ENCODE measurements at places on chromosomes 12 and 14.

- no peak overlapping the region for H3K27ac ChIP-seq
- H3K36me3 ChIP-seq, result no peaks in the 10 kb centered on the region
These were observed 21.4 kb downstream of the SMOC1 start for GRCh38 chr14:69900603-69901002.

DNA sequence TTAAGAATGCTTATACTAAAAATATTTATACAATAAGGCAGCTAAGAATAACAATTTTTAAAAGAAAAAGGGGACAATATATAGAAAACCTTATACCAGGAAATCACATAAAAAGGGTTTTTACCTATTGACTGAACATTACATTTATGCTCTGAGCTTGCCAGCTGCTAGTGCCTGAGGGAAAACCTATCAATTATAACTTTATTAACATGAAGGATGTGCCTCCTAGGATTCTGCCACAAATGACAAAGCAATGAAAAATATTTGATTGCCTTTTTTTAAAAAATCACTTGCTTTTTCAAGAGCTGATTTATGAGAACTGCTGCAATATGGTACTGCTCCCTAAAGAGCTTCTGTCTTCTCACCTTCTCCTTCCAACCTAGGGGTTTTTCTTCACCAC, 185.7 kb downstream of the RIMBP2 start:
- no peak overlapping the region for H3K4me3 ChIP-seq
- no peak overlapping the region for H3K27ac ChIP-seq
- no peaks in the 10 kb centered on the region for H3K4me1 ChIP-seq
- H3K27me3 ChIP-seq, result no peaks in the 10 kb centered on the region

- DNase-seq, result no peak
- H3K27ac ChIP-seq, result no peak overlapping the region
- H3K4me3 ChIP-seq, result no peak overlapping the region
- no peaks in the 10 kb centered on the region for H3K36me3 ChIP-seq
- no peaks in the 10 kb centered on the region for H3K27me3 ChIP-seq
These were observed 290.8 kb downstream of the RPAP3 start for GRCh38 chr12:47415054-47415453.

DNA sequence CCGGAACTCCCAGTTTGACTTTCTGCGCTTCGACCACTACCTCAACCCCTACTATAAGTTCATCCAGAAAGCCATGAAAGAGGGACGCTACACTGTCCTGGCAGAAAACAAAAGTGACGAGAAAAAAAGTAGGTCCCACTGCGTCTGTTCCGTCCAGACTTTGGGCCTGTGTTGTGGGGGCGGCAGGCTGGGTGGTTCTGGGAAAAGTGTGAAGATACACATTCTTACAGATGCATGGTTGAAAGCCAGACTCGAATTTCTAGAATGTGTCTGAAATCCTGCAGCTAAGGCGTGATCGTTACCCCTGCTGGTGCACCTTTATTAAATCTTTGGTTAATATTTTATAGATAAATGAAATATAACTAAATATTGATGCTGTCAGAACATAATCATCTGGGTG, 14.6 kb downstream of the SFSWAP start:
- H3K4me3 ChIP-seq, result no peak overlapping the region
- no peaks in the 10 kb centered on the region for H3K27me3 ChIP-seq
- no peaks in the 10 kb centered on the region for H3K4me1 ChIP-seq
- no peak overlapping the region for H3K27ac ChIP-seq
- no peak for DNase-seq
- peaks cover 4% of the 10 kb centered on the region for H3K36me3 ChIP-seq

DNA sequence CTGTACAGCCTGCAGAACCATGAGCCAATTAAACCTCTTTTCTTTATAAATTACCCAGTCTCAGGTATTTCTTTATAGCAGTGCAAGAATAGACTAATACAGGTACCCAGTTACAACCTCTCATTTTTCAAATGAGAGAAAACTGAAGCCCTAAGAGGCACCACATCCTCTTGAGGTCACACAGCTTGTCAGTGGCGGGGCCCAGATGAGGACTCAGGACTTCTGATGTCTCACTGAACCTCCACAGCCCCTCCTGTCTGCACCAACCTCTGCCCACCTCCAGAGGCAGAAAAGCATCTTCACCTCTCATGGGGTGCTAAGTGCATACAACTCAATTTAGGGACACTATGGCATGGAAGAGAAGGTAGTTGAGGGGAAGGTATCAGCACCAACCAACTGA, 120.7 kb downstream of the CRACR2A start:
- no peak for DNase-seq
- H3K4me3 ChIP-seq, result no peak overlapping the region
- no peak overlapping the region for H3K27ac ChIP-seq
- no peaks in the 10 kb centered on the region for H3K4me1 ChIP-seq
- no peaks in the 10 kb centered on the region for H3K27me3 ChIP-seq

DNA sequence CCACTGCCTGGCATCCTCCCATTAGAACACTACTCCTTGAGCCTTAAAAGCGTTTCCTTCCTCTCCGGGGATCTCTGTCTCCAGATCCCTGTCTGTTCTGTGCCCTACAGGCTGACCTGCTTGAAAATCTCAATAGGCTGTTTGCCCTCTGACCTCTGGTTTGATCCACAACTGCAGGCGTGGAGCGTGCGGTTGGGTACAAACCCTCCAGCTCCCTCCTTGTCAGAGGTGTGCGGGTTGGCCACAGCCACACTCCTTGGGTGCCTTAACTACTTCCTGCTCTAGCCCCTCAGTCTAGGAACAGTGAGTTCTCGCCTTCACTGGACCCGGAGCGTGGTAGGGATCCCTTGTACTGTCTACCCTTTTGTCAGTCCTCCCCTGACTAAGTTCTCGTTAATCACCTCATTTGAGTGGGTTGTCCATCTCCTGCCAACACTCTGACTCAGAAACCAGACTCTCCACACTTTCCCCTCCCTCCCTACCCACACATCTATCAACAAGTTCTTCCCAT, 33.1 kb downstream of the CMKLR1 start:
- H3K36me3 ChIP-seq, result no peaks in the 10 kb centered on the region
- H3K27ac ChIP-seq, result peak overlapping the region; percentile 74
- DNase-seq, result peak; percentile 35

DNA sequence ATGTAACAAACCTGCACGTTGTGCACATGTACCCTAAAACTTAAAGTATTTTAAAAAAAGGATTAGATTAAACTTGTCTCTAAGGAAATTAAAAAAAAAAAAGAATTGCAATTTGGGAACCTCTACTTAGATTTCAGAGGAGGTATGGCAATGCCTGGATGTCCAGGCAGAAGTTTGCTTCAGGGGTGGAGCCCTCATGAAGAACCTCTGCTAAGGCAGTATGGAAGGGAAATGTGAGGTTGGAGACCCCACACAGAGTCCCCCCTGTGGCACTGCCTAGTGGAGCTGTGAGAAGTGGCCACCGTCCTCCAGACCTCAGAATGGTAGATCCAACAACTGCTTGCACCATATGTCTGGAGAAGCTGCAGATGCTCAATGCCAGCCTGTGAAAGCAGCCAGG, 279.6 kb upstream of the CCDC196 start:
- H3K27me3 ChIP-seq, result no peaks in the 10 kb centered on the region
- no peaks in the 10 kb centered on the region for H3K36me3 ChIP-seq
- DNase-seq, result no peak
- H3K4me3 ChIP-seq, result no peak overlapping the region
- no peak overlapping the region for H3K27ac ChIP-seq

GRCh38 chr12:39103552-39104165, 198.3 kb upstream of the CPNE8 start:
- H3K4me3 ChIP-seq, result no peak overlapping the region
- no peak overlapping the region for H3K27ac ChIP-seq
- DNase-seq, result peak; percentile 86
- no peaks in the 10 kb centered on the region for H3K27me3 ChIP-seq

GRCh38 chr14:99769799-99770198, 23.4 kb upstream of the EML1 start:
- H3K27ac ChIP-seq, result no peak overlapping the region
- H3K4me1 ChIP-seq, result peaks cover 6% of the 10 kb centered on the region
- no peak overlapping the region for H3K4me3 ChIP-seq
- H3K36me3 ChIP-seq, result no peaks in the 10 kb centered on the region

DNA sequence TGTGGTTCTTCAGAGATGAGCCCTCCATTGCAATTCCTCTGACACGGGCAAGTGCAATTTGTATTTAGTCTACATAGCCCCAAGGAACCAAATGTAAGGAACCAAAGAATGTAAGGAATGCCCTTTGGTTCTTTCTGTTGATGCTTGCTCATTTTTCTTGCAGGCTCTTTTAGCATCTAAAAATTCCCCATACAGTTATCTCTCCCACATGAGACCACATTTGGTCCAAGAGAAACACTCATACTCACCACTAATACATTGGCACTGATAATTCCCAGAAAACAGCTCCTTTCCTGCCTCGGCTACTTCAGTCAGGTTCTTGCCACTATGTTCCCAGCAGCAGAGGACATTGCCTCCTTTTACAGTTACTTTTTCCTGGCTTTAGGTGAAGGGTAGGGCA, 332.6 kb downstream of the AEBP2 start:
- H3K27me3 ChIP-seq, result no peaks in the 10 kb centered on the region
- no peaks in the 10 kb centered on the region for H3K36me3 ChIP-seq
- no peak for DNase-seq
- no peaks in the 10 kb centered on the region for H3K4me1 ChIP-seq

GRCh38 chr14:30558362-30558674, 640 bp upstream of the G2E3 start:
- H3K4me1 ChIP-seq, result peaks cover 8% of the 10 kb centered on the region
- H3K36me3 ChIP-seq, result no peaks in the 10 kb centered on the region
- H3K27me3 ChIP-seq, result no peaks in the 10 kb centered on the region
- H3K4me3 ChIP-seq, result peak overlapping the region; percentile 73

GRCh38 chr12:131100031-131100674, 146.4 kb downstream of the ADGRD1 start:
- no peak overlapping the region for H3K27ac ChIP-seq
- DNase-seq, result no peak
- H3K36me3 ChIP-seq, result no peaks in the 10 kb centered on the region
- H3K4me1 ChIP-seq, result no peaks in the 10 kb centered on the region
- H3K4me3 ChIP-seq, result no peak overlapping the region

DNA sequence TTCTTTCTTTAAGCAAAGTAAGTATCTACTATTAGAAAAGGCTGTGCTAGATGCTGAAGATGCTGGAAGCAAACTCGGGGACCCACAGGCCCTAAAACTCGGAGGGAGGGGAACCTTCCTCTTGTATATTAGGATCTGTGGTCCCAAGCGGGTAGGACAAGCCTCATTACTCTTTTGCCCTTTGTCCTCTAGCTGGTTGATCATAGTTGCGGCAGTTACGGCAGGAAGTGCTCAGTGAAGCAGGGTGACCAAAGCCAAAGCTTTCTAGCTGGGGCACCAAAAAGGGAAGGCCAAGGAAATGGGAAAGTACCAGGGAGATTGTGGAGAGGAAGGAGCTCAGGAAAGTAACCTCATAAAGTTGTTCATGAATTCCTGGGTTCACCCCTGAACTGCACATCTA, 76.3 kb downstream of the SCFD1 start:
- no peak overlapping the region for H3K27ac ChIP-seq
- DNase-seq, result no peak
- no peaks in the 10 kb centered on the region for H3K4me1 ChIP-seq
- H3K27me3 ChIP-seq, result no peaks in the 10 kb centered on the region

DNA sequence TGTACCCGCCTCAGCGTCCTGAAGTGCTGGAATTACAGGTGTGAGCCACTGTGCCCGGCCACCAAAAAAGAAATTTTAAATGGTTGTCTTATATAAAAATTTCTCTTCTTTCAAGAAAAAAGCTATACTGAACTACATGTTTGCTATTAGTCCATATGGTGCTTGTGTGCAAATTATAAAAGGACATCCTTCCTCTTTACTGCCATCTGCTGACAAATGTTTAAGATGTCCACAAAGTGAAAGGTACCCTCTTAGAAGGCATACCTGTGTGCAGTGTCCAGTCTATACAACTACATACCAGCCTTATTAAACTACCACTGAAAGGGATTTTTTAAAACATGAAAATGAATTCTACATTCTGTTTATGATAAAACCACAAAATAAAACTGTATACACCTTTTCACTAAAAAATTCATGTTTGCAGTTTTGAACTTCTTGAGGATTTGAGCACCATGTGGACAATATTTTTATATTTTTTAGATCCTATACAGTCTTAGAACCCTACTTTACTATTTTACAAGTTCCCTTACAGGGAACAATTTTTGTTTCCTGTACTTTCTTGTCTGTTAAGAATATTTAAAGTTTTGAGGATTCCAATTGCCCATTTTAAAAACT, 32.8 kb upstream of the TOMM20L start:
- no peaks in the 10 kb centered on the region for H3K4me1 ChIP-seq
- H3K36me3 ChIP-seq, result peaks cover 4% of the 10 kb centered on the region
- no peak overlapping the region for H3K4me3 ChIP-seq
- peak; percentile 37 for DNase-seq

GRCh38 chr12:110680032-110680431, 8.9 kb downstream of the HVCN1 start:
- H3K27me3 ChIP-seq, result no peaks in the 10 kb centered on the region
- no peak overlapping the region for H3K4me3 ChIP-seq
- H3K4me1 ChIP-seq, result no peaks in the 10 kb centered on the region
- H3K36me3 ChIP-seq, result no peaks in the 10 kb centered on the region

DNA sequence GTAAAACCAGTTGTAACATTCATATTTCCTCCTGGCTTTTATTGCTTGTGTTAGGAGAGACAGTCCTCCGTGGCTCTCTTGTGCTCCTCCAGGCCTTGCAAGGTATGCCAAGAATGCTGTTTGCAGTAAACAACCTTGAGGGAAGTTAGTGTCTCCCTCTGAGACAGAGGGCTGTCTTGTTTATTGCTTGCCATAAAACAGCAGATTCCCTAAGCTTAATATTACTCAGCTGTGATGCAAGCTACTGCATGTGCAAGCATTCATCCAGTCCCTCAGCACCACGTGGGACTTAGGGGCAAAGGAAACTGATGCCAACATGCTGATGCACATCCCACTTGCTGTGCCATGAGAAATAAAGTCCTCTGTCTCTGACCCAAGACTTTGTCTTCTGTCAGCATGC, 6.6 kb downstream of the POMT2 start:
- H3K4me3 ChIP-seq, result no peak overlapping the region
- DNase-seq, result peak; percentile 82
- H3K27ac ChIP-seq, result peak overlapping the region; percentile 87
- no peaks in the 10 kb centered on the region for H3K36me3 ChIP-seq
- H3K27me3 ChIP-seq, result no peaks in the 10 kb centered on the region

GRCh38 chr12:114193474-114193873, 212.5 kb downstream of the TBX5 start:
- H3K27ac ChIP-seq, result no peak overlapping the region
- H3K36me3 ChIP-seq, result no peaks in the 10 kb centered on the region
- H3K27me3 ChIP-seq, result peaks cover 14% of the 10 kb centered on the region
- H3K4me3 ChIP-seq, result no peak overlapping the region
- DNase-seq, result no peak

DNA sequence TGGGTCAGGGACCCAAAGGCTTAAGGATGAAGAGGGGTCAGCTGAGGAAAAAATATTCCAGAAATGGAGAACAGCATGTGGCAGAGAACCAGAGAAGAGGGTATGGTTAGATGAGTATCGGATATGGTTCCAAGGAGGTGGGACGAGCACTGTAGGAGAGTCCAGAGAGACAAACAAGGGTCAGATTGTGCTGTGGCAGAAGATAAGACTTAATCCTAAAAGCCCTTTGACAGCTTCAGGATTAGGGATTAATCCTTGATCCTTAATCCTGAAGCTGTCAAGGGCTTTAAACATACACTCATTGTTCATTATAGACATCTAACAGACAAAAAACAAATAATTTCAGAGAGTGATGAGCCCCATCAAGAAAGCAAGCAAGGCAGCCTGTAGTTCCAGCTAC, 124.0 kb downstream of the SPTSSA start:
- H3K4me1 ChIP-seq, result no peaks in the 10 kb centered on the region
- DNase-seq, result no peak
- H3K27ac ChIP-seq, result no peak overlapping the region
- H3K36me3 ChIP-seq, result no peaks in the 10 kb centered on the region
- no peaks in the 10 kb centered on the region for H3K27me3 ChIP-seq

All from hepatocyte (in vitro differentiated cells).